Stimulated activated CD8-positive, alpha-beta memory T cell treated with anti-CD3 and anti-CD28 coated beads, Interleukin-4, amount 100 ng/mL, for 1 hour (primary cell): ENCODE measurements at places on chromosomes 1 and 21.

GRCh38 chr1:40252601-40253000 is 4.9 kb downstream of the TMCO2 start:
- no peak for DNase-seq

DNA sequence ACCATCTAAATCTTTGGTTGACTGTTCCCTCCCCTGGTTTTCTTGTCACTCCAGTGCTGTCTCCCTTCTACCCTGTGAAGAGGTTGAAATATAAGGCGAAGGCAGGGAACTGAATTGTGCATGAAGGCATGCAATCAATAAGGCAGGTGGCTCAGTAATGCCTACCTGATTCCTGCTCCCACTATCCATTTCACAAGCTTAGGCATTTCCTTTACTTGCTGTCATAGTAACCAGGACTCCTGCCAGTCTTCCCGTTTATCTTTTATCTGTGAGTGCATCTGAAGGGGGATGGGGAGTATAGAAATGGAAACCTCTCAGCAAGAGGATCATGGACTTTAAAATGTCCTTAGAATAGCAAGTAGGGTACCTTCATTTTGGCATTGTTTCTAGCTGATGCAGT is 40.5 kb downstream of the MRPS6 start:
- DNase-seq, result no peak

GRCh38 chr1:201149400-201149799 is 4.9 kb downstream of the TMEM9 start:
- no peak for DNase-seq

- no peak for DNase-seq
Observed at GRCh38 chr1:74790453-74790852, 57.5 kb downstream of the TYW3 start.

- DNase-seq, result no peak
Observed at GRCh38 chr1:156623946-156624813, 5.0 kb downstream of the HAPLN2 start.

DNA sequence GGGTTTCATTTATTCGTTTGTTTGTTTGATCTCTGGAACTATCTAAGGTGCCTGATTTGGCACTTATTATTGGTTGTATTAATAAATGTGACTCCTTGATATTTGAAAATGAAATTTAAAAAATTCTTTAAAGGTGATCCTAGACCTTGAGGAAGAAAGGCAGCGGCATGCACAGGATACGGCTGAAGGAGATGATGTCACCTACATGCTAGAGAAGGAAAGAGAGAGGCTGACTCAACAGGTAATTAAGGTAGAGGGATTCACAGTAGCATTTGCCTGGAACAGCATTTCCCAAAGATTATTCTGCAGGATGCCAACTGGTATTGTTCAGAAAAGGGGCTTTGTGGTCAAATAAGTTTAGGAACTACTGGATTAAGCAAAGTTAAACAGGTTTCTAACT is 54.4 kb upstream of the WNT2B start:
- no peak for DNase-seq

DNA sequence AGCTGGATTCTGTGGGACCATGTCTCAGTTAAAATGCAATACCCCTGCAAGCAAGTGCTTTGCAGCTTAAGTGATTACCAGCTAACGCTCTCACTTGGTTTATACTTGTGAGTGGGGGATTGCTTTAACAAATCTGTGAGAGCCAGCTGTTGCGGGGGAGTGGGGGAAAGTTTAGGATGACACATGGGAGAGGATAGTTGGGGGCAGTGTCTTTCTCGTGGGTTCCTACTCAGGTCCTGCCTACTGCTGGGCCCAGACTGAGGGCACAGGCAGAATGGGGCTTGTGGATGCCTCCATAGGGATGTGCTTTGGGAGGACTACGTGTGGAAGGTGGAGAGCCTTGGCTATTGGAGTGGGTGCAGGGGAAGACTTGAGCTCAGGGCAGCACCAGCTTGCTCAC is 60.1 kb downstream of the ELK4 start:
- DNase-seq, result no peak

GRCh38 chr1:107687849-107688753 is 276.9 kb downstream of the VAV3 start:
- no peak for DNase-seq

DNA sequence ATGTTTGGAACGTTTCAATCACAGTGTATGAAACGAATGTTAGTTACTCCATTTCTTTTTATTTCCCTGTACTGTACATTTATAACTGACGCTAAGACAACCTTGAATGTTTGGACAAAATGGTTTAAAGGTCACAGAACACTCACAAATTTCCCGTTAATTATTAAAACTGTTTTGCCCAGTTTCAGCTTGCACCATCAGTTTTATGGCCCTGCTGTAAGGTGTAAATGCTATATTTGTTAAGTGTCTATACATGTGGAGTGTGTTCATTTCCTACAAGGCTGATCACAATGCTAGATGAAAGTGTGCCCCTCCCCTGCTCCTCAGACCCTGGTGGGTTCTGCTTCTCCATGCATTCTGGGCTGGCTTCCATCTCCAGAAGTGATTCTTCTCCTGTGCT is 57.9 kb upstream of the ETS2 start:
- DNase-seq, result no peak

DNA sequence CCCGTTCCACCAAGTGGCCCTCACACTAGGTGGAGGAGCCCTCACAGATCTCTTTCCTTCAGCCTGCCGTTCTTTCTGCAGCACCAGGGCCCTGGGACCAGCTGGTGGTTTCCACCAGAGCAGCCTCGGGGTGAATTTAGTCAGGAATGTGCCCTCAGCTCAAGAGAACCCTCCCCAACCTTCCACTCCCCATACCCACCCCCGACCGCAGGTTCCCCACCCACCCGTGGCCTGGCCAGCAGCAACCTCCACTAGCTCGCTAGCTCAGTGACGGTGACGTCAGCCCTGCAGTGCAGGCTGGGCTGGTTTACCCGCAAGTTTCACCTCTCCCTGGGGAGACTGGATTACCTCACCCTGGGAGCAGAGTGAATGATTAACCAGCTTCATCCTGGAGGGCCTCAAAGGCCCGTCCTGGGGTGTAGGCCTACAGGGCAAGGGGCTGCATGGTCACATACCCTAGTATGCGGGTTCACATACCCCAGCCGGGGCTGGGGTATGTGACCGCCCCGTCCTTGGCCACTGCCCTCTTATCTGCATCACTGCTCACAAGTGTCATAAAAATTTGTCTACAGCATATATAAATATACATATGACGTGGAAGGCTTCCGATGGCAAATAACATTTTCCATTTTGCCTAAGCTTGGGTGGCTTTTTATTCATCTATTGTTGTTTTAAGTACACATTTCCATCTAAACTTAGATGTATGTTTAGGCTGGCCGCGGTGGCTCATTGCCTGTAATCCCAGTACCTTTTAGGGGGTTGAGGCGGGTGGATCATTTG is 24.5 kb downstream of the ELF3 start:
- no peak for DNase-seq

DNA sequence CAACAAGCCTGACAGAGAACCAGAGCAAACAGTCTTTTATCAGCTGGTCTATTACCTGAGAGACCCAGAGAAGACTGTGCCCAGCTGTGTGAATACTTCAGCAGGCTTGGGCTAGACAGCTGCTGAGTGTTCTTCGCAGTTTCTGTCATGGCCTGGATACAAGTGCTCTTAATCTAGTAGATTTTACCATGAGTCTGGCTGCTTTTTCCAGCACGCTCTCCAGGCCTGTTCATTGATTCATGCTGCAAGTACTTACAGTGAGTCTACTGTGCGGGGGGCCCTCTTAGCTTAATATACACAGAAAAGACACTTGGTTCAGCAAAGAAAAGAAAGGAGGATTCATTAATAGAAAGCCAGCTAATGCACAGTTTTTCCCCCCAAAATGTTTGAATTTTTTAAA is 48.5 kb downstream of the RGS7 start:
- no peak for DNase-seq

GRCh38 chr1:59391212-59392179 is 94.6 kb downstream of the FGGY start:
- DNase-seq, result no peak

DNA sequence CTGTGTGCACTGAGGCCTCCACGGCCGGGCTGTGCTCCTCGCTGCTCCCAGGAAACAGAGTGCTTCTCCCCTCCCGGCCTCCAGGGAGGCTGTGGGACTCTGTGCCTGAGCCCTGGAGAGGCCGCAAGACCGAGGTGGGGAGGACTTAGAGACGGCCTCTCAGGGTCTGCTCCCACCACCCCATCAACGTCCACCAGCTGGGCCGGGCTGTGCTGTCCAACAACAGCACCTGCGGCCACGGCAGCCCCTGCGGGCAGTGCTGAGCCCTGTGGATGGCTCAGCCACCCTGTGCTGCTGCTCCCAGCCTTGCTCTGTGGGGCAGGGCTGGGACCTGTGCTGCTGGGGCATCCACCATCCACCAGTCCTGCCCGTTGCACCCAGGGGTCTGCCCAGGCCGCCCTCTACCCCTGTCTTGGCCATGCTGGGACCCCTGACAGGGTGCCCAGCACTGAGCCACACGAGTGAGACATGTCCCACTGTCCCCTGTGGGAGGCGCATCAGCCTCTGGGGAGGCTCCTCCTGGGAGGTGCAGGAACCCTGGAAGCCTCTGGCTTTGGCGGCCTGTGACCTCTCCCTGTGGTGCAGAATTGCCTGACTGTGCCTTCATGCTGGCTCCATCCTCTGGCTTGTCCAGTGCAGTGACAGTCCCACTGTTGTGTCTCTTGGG is 31.2 kb upstream of the LRRC3 start:
- no peak for DNase-seq

- DNase-seq, result no peak
Observed at GRCh38 chr1:56920591-56921001, 45.2 kb downstream of the C8B start.

DNA sequence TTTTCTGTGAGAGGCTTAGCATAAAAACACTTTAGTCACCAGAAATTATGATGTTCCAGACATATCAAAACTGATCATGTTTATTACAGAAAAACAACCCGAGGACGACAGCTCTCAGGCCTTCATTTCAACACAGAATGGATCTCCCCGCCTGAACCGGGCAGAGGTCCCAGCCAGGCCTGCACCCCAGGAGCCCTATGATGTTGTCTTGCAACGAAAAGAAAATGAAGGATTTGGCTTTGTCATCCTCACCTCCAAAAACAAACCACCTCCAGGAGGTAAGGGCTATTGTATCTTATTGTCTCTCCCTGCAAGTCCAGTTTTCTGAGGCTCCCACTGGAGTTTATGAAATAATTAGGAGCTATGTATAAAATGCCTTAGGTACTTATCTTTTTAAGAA is 105.5 kb downstream of the PHTF1 start:
- DNase-seq, result no peak

DNA sequence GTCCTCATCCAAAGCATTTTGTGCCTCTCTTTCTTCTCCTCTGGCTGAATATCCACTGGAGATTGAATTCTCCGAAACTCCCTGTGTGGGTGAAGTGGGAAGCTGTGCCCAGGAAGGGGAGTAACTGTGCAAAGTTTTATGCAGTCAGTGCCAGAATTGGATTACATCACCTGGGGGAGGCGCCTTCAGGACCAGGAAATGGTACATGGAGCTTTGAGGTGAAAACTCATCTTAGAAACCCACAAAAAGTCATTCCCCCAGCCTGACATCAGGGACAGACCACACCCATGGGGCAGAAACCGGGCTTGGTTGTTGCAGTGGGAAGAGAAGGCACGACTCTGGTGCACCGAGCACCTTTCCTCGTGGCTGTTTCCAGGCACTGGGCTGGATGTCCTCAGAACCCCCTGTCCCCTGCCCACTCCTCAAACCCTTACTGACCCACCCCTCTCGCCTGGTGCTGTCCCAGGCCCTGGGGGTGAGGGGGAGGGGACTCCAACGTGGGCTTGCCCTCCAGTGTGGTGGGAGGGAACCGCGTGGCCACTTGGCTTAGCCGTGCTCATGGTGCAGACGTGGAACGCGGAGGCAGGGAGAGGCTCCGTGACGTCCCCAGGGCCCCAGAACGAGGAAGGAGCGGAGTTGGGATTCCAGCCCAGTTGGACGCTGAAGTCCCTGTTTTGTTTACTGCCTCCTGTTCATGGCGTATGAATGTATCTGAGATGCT is 15.7 kb downstream of the TFF3 start:
- no peak for DNase-seq

GRCh38 chr1:47810964-47811682 is 186.1 kb downstream of the TRABD2B start:
- DNase-seq, result no peak

DNA sequence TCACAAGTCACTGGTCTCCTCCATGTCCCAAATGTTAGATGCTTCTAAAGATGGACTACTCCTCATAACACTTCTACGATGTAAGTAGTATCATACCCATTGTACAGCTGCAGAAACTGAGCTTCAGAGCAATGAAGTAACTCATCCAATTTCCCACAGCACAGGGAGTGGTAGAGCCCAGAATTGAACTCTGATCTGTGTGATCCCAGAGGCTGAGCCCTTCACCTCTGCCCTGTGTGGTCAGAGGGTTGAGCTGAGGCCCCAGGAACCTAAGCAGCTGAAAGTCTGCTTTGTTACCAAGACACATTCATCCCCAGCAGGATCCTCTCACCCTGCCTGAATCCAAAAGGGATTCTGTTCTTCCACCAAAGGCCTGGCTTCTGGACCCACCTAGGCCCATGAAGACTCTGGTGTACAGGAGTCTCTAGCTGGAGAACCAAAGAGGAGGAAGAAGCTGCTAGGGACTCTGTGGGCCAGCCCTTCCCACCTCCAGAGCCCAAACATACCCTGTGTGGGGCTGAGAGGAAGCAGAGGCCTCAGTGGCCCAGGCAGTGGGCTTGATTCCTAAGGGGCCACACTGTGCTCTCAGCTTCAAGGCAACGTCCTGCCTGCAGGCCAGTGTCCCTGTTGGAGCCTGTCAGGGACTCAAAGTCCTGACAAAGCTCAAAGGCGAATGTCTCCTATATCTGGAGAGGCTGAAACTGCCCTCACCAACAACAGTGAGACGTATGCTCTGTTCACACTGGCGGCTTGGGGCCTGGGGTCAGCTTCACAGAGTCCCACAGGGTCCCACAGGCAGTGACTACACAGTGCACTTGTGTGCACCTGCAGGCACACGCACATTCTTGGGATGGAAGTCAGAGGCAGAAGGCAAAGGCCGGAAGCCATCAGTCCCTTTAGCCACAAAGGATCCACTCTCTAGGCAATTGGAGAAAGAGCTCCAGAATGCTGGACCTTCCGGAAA is 40.4 kb upstream of the SLC30A1 start:
- DNase-seq, result no peak

DNA sequence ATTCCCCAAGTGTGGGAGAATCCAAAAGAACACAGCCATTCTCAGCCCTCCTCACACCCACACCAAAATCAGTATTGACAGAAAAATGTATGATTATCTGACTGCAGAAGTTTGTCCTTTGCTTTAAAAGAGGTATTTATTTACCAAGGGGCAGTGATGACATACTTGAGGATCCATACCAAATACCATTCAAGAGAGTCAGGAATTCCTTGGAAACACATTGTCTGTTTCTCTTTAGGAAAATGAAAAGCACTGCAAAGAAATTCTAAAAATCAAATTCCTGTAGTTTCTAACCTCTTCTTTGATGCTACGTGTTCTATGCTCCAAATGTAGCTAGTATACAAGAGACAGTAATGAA is 509.6 kb upstream of the CXADR start:
- DNase-seq, result no peak
